ENCODE measurements at places on chromosomes 11 and 22.
A peak's percentile ranks its signal among the peaks of the same experiment; 100 is the strongest.

DNA sequence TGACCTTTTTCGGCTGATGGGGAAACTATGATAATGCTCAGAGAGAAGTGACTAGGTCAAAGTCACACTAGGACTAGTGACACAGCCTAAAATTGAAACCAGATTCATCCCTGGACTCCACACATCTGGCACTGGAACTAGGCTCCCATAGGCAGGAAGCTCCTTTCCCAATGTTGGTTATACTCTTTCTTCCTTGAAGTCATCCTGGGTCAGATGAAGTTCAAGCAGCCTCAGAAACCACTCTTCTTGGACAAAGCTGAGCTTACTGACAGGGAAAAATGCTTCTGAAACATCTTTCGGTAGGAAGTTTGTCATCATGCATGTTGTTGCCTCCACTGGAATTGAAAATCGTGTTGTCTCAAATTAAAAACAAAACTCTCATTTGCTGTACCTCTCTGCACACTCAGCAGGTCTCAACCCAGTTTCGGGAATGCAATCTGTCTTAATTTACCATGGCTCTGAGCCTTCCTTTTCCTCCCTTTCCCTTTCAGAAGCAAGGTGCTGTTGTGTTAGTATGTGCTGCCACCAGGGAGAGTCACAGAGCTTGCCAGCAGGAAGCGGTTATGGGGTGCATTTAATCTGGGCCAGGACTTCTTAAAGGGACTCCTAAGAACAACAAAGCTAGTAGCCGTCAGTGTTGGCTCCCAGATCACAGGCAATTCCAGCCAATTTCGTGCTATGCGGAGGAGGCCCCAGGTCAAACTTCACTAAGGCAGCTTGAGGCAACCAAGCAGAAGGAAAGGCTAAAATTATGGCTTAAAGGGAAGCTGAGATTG, 384.8 kb downstream of the TENM4 start:
- DNase-seq: no peak

- DNase-seq: no peak
Observed at GRCh38 chr11:47259232-47259977, 1.6 kb downstream of the NR1H3 start.

DNA sequence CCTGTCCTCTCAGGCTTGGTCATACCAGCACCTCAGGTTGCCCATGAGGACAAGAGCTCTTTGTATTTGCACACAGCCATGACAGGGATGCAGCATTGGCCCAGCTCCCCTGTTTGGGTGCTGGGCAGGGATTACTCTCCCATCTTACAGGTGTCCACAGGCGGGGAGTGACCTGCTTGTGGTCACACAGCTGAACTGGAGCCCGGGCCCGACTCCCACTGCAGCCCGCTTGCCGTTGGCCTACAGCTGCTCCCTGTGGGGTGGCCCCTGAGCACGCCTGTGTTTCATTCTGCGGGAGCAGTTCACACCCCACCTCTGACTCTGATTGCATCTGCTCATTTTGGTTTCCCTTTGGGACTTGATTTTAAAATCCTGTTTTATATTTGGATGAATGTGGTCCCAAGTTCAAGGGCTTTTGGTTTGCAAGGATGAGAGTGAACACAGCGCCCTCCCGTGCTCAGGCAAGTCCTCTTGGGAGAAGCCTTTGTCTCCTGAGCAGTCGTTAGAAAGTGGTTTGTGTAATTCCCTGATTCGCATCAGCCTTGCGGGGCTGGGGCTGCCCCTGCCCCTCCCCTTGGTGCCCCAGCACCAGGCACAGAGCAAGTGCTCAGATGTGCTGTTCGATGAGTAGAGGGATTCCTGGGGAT, 9.3 kb downstream of the PICK1 start:
- DNase-seq: no peak

- DNase-seq: no peak
Observed at GRCh38 chr22:44622147-44622427, 79.9 kb upstream of the PRR5 start.

DNA sequence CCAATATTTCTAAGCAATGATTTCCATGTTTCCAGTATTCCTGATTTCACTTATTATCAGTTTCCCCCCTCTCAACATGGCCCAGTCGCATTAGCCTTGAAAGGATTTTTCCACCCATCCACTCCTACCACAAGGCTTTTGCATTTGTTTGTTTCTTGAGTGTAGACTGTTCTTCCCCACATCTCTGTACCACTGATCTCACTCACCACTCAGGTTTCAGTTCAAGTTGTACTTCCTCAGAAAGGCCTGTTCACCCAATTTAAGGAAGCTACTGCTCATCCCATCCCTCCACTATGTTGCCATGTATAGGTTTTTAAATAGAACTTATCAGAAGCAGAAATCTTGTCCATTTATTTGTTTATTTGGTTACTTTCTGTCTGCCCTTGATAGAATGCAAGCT, 472.3 kb downstream of the FAM181B start:
- DNase-seq: no peak

GRCh38 chr22:37242395-37242918, 1.6 kb downstream of the RAC2 start:
- no peak for DNase-seq

DNA sequence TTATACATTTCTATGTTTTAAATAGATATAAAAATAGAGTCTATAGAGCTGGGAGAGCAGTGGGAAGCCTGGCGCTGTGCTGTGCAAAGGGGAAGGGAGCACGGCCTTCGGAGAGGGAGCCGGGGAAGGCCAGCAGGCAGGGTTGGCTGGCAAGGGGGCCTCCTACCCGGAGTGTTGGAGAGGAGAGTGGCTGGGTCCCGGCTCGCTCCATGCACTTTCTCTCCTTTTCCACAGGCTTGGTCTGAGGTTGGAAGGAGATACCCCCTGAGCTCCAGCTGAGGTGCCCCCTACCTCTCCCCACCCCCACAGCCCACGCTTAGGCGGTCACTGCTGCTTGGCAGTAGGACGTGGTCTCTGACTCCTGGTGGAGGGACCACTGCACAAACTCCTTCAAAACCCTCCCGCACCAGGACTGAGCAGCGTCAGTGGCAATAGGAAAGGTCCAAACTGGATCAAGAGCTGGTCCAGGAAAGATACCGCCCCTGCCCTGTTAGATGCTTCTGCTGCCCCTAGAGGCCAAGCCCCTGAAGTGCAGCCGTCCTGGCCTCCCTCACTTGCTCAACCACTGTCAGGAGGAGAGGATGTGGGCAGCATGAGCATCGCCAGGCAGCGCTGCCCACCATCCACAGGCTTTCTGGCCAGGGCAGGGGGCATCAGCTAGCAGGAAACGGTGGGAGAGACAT, 52.9 kb downstream of the SYT13 start:
- peak; percentile 44 for DNase-seq

DNA sequence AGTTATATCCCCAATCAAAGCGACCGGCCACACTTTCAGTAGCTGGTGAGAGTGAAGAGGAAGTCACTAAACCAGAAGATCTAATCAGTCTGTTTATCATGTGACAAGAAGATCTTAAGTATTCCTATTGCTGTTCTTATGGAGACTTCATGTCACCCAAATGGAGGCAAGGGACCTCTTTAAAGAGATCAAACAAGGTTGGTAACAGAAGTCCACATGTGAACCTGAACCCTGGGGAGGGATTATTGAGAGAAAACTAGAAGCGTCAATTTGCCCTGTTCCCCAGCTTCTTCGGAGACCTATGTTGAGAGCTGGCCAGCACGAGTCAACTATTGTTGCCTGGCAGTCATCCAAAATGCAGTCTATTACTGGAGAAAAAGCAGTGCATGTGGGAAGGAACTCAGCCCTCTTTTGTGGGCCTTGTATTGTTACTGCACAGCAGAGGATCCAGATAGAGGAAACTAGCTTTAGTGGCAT, 76.9 kb upstream of the CTSC start:
- no peak for DNase-seq

DNA sequence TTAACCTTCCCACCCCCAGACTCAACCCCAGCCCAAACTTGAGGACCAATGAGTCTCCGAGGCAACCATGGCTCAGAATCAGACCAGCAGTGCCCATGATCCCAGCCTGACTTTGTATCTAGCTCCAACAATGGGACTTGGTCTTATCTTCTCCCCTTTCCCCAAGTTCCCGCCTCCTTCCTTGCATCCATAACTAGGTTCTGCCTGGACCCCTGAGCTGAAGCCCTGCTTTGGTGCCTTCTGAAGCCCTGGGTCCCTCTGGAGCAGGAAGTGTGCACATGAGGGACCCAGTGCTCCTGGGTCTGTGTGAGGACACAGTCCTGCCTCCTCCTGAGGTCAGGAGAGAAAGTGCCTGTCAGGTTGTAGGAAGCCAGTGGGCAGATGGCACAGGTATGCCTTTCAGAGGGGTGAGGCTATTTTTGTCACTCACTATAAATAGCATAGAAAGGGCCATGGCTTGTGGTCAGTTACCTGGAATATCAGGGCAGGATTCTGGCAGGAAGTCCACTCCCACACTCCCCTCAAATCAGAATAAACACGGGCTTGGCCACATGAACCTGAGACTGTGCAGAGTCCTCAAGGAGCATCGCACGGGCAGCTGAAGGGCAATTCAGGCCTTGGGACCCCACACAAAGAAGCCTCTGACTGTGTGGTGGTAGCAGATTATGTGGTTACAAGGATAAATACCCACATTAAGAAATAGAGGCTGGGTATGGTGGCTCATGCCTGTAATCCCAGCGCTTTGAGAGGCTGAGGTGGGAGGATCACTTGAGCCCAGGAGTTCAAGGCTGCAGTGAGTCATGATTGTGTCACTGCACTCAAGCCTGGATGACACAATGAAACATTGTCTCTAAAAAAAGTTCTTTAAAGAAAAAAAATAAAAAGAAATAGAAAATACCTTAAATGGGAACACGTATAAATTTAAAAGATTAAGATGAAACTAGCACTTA, 27.4 kb downstream of the RCN1 start:
- DNase-seq: no peak

GRCh38 chr11:128365044-128365443, 222.3 kb downstream of the ETS1 start:
- no peak for DNase-seq

GRCh38 chr11:46272816-46273427, 4.5 kb upstream of the CREB3L1 start:
- DNase-seq: no peak

DNA sequence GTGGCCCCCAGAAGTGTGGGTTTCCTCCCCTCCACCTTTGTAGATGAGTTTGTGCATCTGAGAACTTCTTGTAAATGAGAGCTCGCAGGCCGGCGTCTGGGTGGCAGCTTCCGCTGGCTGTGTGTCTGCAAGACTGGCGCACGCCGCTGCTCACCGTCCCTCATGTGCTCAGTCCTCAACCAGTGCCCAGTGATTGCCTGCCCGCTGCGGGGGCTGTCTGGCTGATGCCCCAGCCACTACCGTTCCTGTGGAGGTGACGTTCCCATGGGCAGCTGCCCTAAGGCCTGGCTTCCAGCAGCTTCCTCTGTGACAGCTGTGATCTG, 8.8 kb downstream of the TBX1 start:
- no peak for DNase-seq

DNA sequence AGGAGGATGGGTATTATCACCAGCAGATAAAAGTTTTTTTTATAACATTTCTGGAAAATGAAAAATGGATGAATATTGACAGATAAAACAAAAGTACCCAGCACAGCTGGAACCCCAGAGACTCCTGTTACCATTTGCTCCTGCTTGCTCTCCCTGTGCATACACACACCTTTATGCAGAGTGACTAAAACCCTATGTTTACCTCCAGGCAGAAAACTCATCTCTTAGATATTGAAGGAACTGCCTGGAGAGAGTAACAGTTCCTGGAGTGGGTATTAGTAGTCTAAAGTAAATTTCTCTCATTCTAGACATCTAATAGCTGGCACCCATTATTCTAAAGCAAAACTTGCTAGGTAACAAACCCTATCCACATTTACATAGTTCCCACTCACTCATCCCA, 38.0 kb downstream of the CYP2R1 start:
- DNase-seq: no peak

DNA sequence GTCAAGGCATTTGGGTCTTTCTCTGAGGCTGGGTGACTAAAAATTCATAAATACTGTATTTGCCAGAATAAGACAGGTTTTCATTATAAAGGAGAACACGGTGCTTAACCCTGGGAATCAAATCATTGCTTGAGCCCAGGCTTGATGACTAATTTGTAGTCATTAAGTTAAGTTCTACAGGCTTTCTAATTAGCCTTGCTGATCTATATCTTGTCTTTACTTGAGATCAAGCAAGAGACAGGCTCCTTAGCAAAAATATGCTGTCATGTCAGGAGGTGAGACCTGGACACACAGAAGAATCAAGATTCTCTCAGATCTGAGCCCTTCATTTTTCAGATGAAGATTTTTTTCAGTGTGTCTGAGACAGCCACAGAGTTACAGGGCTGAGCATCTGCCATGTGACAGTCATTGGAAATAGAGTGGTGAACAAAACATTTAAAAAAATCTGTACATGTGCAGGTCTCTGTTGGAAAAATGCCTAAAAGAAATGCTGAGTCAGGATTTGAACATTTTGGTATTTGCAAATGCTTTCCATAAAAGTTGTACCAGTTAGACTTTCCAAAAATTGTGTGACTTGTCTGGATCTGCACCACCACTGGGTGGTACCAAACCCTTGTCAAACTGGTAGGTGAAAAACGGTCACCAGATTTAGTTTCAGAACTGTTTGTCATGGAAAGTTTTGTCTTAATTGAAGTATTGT, 14.6 kb downstream of the ACAT1 start:
- no peak for DNase-seq

DNA sequence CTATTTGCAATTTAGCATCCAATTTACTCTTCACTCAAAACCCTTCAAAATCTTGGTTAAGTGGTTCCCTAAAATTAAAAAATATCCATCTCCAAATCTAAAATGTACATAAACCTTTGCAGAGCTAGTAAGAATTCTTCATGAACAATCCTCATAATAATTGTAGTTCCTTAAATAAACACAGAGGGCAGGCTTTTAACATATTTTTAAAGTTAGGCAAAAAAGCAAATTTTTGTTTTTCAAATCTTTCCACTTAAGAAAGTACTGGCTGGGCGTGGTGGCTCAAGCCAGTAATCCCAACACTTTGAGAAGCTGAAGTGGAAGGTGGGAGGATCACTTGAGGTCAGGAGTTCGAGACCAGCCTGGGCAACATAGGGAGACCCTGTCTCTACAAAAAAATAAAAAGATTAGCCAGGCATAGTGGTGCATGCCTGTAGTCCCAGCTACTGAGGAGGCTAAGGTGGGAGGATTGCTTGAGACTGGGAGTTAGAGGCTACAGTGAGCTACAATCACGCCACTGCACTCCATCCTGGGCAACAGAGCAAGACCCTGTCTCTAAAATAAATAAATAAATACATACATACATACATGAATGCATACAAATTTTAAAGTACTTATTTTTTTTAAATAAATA, 25.1 kb upstream of the PLAAT3 start:
- no peak for DNase-seq
